ENCODE measurements at places on chromosomes 11 and 22.

GRCh38 chr11:113778111-113778910 lies 1.3 kb upstream of the CLDN25 start:
- peak; percentile 23 for DNase-seq

- peak; percentile 90 for DNase-seq
These were observed 42.0 kb upstream of the HORMAD2 start for GRCh38 chr22:30038219-30038618.

GRCh38 chr11:86990515-86990914 lies 35.3 kb upstream of the FZD4 start:
- peak; percentile 73 for DNase-seq

DNA sequence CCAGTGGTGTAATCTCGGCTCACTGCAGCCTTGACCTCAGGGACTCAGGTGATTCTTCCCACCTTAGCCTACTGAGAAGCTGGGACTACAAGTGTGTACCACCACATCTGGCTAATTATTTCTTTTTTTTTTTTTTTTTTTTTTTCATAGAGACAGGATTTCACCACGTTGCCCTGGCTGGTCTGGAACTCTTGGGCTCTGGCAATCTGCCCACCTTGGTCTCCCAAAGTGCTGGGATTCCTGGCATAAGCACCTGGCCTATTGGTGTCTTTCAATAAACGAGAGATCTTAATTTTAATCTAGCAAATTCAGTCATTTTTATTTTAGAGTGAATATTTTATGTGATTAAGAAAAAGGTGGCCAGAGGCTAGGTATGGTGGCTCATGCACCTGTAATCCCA lies 40.1 kb downstream of the DGCR2 start:
- DNase-seq = no peak

DNA sequence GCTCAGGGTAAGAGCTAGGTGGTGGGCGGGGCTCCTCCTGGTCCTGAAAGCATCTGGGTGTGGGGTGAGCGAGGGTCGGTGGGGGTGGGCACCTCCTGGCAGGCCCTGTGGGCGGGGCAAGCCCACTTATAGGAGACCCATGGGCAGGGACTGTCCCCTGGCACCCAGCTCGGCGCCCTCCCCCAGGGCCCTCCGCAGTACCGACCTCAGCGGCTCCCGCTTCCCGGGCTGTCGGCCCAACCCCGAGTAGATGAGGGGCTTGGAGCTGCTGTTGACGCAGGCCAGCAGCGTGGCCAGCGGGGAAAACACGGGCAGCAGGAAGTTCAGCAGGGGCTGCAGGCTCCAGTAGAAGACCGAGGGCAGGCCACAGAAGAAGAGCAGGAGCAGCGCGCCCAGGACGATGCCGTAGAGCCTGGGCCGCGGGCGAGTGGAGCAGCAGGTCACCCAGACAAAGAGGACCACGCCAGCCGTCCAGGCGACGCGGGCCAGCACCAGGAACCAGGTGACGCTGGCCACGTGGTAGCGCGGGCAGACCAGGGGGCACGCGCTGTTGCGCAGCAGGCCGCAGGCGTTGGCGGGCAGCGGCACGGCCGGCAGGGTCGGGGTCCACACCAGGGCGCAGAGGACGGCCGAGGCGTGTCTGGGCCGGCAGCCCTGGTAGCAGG lies 663 bp downstream of the MRGPRG start:
- no peak for DNase-seq

DNA sequence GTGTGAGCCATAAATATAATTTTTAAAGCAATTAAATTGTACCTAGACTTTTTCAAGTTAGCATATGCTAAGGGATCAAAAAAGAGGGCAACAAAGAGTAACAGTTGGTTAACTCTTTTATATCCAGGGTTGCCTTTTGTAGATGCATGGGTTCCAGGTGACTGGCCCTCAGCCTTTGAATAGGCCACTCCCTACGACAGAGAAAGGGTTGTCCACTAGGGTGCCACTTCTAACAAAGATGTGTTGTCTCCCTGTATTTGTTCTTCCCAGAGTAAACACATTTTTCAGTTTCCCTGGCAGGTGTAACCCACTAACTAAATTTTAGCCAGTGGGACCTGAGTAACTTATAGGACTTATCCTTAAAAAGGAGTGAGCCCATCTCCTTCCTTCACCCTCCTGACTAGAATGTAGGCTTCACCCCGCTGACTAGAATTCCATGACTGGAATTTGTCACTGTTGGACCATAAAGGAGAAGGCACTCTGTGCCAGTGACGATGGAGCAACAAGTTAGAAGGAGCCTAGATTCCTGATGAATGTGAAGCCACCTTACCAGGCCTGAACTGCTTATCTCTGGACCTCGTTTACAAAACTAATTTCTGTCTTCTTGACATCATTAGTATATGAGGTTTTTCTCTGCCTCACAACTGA lies 16.6 kb downstream of the TUG1 start:
- no peak for DNase-seq

GRCh38 chr11:62497132-62497801 lies 49.3 kb downstream of the AHNAK start:
- DNase-seq = peak; percentile 76

DNA sequence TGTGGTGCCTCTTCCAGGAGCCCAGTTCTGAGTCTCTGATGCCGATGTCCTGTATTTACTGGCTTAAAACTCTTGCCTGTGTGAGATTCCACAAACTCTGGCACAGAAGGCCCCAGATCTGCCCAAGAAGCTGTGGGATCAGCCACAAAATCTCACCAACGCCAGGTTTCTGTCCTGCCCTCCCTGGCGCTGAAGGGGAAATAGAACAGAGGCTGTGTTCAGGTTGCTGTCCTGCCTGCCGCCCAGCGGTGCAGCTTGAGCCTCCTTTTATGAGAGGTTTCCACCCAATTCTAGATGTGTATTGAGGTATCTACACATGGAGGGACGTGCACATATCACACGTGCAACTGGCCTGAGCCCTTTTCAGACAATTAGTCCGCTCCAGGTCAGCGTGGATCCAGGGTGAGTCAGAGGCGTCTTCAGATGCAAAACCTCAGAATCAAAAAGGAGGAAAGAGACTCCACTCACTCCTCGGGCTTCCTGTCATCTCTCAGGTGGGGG lies 2.2 kb downstream of the TMEM80 start:
- DNase-seq = no peak

- DNase-seq = peak; percentile 79
These were observed 16.0 kb downstream of the MRTFA start for GRCh38 chr22:40620464-40621046.

- DNase-seq = no peak
These were observed 322.7 kb upstream of the PLET1 start for GRCh38 chr11:112583261-112583893.

- peak; percentile 26 for DNase-seq
These were observed 86.2 kb downstream of the MSANTD4 start for GRCh38 chr11:105935791-105936190.

DNA sequence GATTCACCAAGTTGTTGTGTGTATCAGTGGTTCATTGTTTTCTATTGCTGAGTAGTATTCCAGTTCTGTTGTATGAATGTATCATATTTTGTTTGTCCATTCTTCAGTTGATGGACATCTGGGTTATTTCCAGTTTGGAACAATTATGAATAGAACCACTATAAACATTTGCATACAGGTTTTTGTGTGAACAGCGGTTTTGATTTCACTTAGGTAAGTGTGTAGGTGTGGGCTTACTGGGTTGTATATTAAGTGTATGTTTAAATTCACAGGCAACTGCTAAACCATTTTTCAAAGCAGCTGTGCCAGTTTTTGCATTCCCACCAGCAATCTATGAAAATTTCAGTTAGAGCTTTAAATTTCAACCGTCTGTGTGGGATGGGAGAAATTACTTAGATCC lies 217.8 kb downstream of the NELL1 start:
- no peak for DNase-seq

DNA sequence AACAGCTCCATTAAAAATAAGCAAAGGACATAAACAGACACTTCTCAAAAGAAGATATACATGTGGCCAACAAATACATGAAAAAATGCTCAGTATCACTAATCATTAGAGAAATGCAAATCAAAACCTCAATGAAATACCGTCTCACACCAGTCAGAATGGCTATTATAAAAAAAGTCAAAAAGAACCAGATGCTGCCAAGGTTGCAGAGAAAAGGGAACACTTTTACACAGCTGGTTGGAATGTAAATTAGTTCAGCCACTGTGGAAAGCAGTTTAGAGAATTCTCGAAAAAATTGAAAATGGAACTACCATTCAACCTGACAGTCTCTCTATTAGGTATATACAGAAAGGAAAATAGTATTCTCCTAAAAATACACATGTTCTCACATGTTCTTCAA lies 102.4 kb upstream of the FIBIN start:
- DNase-seq = no peak

- DNase-seq = no peak
These were observed 163.1 kb upstream of the FAT3 start for GRCh38 chr11:92061456-92062062.

GRCh38 chr11:88886796-88887195 lies 179.0 kb downstream of the GRM5 start:
- peak; percentile 60 for DNase-seq

GRCh38 chr11:114228435-114229411 lies 67.5 kb upstream of the NNMT start:
- DNase-seq = no peak

DNA sequence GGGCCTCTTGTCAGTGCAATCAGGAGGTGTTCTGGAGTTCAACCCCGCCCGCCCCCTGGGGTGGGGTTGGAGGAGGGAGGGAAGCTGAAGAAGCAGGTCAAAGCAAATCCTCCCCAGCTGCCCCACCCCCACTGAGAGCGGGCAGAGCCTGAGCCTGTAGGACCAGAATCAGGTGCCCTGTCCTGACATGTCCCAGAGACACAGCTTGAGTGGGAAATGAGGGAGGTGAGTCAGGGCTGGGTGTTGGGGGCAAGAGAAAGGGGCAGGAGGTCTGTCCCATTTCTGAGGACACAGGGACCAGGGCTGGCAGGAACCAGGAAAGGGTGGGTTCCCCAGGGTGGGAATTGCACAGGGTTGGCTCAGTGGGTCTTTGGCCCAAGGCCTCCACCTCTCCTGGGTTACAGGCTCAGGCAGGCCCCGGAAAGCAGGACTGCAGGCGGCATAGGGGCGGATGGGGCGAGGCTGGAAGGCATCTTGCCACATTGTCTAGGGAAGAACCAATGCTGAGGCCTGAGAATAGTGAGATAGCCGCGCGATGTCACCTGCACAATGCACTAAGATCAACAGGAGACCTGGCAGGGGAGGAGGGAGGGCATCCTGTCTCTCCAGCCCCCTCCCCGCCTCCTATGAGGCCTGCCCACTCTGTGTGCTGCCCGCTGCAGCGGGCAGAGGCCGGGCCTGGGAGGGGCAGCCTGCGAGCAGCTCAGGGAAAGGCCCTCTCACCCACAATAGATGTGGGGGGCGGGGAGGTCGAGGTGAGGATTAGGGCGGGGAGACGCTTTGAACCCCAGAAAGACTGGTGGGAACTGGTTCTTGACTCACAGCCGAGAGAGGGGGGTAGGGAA lies 32.4 kb downstream of the NECTIN1 start:
- no peak for DNase-seq

DNA sequence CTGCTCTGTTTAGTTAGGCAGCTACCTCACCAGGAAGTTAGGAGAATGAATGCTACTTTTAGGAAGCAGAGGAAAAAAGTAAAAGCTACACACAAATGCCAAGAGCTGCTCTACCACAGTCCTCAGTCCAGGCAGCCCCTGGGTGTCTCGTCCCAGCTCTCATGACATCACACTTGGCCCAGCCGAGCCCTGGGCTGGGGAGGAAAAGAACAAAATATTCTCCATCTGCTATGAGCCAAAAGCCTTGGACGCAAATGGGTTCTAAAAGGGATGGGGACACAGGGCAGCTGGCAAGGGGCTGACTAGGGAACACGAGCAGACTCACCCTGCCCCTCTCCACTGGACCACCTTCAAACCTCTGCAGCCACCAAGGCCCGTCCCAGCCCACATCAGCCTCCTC lies 26.1 kb downstream of the TMEM184B start:
- DNase-seq = no peak

Measured in cardiac fibroblast (primary cell).